Natural killer cell treated with Interleukin-12 subunit alpha and Interleukin-12 subunit beta and Interleukin-15 and Interleukin-18, amount 100 ng/mL, for 72 hours (primary cell): ENCODE measurements at places on chromosomes 7 and 10. TPM values are rescaled to one million over a fixed set of nuclear protein-coding genes. Genes with fewer than 3 reads are reported as not detected.

- H3K36me3 ChIP-seq = peaks cover 22% of the 10 kb centered on the region
- H3K4me1 ChIP-seq = peaks cover 30% of the 10 kb centered on the region
- no peak for DNase-seq
- H3K27ac ChIP-seq = no peak overlapping the region
These were observed 74.0 kb downstream of the ARID5B start for GRCh38 chr10:61975391-61975932.

- H3K36me3 ChIP-seq = no peaks in the 10 kb centered on the region
- H3K4me1 ChIP-seq = no peaks in the 10 kb centered on the region
- H3K4me3 ChIP-seq = no peak overlapping the region
- H3K27ac ChIP-seq = no peak overlapping the region
- H3K27me3 ChIP-seq = no peaks in the 10 kb centered on the region
These were observed 150.4 kb downstream of the DGKI start for GRCh38 chr7:137696376-137696775.

- H3K27ac ChIP-seq = no peak overlapping the region
- H3K27me3 ChIP-seq = peaks cover 12% of the 10 kb centered on the region
- H3K4me1 ChIP-seq = peaks cover 13% of the 10 kb centered on the region
- no peaks in the 10 kb centered on the region for H3K36me3 ChIP-seq
- DNase-seq = no peak
These were observed 24.4 kb upstream of the C10orf67 start for GRCh38 chr10:23368816-23369640.

Gene FKBP9
- total RNA-seq = 0.74 TPM

Gene FAM24B
- total RNA-seq = 3.0 TPM

GRCh38 chr7:43735403-43735801 is 6.1 kb upstream of the COA1 start:
- no peak for DNase-seq
- peak overlapping the region; percentile 81 for H3K27ac ChIP-seq
- H3K27me3 ChIP-seq = no peaks in the 10 kb centered on the region
- peak overlapping the region; percentile 14 for H3K4me3 ChIP-seq
- peaks cover 33% of the 10 kb centered on the region for H3K4me1 ChIP-seq

Gene MICALL2
- 2.0 TPM for total RNA-seq

GRCh38 chr7:18455606-18456005 is 39.9 kb upstream of the HDAC9 start:
- no peak overlapping the region for H3K4me3 ChIP-seq
- H3K27me3 ChIP-seq = no peaks in the 10 kb centered on the region
- H3K36me3 ChIP-seq = peaks cover 5% of the 10 kb centered on the region
- no peak overlapping the region for H3K27ac ChIP-seq
- DNase-seq = no peak

Gene ASB10
- not detected for total RNA-seq

- no peak overlapping the region for H3K27ac ChIP-seq
- H3K4me1 ChIP-seq = no peaks in the 10 kb centered on the region
- DNase-seq = no peak
- H3K4me3 ChIP-seq = no peak overlapping the region
- peaks cover 31% of the 10 kb centered on the region for H3K27me3 ChIP-seq
These were observed 77.9 kb upstream of the HECW1 start for GRCh38 chr7:43034535-43035002.

DNA sequence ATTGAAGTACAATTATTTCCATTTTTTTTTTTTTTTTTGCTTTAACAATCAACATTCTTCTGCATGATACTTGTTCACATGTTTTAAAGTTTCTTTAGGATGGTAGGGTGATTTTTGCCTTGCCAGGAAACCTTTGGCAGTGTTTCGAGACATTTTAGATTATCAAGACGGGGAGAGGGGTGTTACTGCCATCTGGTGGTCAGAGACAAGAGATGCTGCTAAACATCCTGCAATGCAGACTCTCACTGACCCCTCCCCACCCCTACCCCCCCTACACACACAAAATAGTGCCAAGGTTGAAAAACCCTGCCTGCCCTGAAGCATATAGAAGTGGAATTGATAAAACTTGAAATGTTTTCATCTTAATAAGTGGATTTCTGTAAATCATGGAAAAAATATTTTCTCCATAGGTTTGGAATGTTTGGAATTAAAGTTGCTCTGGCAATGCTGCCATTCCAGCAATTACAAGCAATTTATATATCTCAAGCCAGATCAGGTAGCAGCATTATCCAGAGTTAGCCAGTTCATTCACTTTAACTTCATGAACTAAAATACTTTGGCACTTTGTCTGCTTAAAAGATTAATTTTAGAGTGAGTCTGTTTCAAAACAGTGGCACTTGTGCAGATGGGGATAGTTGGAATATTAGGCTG is 62.1 kb downstream of the SDHAF3 start:
- no peak overlapping the region for H3K27ac ChIP-seq
- H3K36me3 ChIP-seq = peaks cover 9% of the 10 kb centered on the region
- peak; percentile 64 for DNase-seq

DNA sequence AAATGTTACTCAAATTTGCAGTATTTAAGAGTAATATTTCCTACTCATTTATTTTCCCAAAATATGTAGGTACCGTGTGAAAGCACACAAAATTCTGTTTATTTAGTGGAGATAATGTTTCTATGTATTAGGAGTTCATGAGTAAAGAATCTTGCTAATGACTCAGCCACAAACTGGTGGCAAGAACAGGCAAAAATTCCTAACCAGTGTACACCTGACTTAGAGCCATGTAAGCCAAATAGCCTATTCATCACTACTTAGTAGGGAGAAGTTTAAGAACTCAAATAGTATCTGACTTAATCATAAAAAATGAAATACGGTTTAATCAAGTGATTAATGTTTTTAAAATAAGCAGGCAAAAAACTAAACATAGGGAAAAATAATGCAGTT is 169.0 kb downstream of the SRPK2 start:
- DNase-seq = no peak
- H3K27me3 ChIP-seq = no peaks in the 10 kb centered on the region
- no peak overlapping the region for H3K27ac ChIP-seq
- no peaks in the 10 kb centered on the region for H3K36me3 ChIP-seq
- peaks cover 50% of the 10 kb centered on the region for H3K4me1 ChIP-seq

DNA sequence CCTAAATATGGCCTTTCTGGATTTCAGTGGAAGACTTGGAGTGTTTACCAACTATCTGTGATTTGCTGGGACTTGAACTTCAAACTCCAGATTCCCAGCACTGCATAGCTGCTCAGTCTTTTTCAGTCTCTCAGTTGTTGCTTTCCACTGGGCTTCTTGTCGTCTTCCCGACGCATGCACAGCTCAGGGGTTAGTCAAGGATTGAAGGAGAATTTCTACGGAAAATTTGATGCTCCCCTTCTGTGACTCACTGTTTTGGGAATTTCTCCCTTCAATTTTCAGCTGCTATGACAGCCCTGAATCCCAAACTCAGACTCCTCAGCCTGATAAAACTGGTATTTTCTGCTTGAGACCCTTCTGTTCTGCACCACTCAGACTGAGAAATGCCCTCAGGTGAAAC is 91.7 kb downstream of the CYP26A1 start:
- H3K27ac ChIP-seq = no peak overlapping the region
- no peak overlapping the region for H3K4me3 ChIP-seq
- peaks cover 14% of the 10 kb centered on the region for H3K27me3 ChIP-seq
- no peak for DNase-seq
